Left lobe of liver (tissue), 2 donors: ENCODE measurements at places on chromosomes 3 and 15.

- DNase-seq = no peak
These were observed 68.3 kb downstream of the GALK2 start for GRCh38 chr15:49238342-49238741.

DNA sequence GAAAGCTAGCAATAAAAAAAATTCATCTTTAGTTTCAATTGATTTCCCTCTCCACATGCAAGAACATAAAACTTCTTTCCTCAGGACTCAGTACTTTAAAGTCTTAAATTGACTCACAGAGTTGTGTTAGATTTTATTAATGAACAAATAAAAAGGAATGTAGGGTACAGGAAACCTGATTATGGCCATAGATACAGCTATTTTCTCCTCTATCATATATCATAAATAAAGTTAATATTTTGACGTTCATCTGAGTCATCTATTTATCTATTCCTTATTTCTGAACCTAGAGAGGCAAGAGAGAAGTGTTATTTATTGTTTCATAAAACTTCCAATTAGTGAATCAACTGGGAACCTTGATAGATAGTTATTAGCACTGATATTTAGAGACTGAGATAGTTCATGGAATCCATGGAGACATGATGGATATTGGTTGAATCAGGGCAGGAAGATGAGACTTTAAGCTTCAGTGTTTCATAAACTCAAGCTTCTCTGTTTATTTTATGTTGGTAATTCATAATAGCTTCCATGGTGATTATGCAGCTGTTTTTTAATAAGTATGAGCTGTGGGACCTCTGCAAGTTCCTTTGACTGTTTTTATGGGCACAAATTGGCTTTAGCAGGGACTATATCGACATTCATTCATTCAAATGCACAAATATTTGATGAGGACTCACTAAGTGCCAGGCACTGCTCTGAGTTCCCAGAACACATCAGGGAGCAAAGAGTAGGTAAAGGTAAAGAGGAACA lies 143.5 kb upstream of the TGFBR2 start:
- DNase-seq = no peak

- DNase-seq = no peak
These were observed 113.1 kb downstream of the MYO5A start for GRCh38 chr15:52415628-52416027.

- DNase-seq = no peak
These were observed 465.3 kb upstream of the AGTR1 start for GRCh38 chr3:148232389-148232788.

- DNase-seq = no peak
These were observed 18.3 kb downstream of the SLC12A8 start for GRCh38 chr3:125194061-125194848.

DNA sequence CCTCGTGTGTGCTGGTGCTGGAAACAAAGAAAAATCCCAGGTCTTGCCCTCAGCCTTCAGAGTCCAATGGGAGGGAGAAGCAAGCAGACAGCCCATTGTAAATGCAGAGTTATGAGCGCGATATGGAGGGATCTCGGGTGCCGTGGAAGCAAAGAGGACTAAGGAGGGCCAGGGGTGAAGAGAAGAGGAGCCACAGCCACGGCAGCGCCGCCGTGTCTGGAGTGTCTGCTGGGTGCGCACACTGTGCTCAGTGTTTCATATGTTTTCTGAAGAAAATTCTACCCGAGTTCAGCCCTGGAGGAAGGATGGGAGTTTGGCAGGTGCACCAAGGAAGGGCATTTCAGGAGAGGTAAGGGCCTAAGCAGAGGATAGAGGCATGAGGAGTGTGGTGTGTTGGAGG lies 35.7 kb upstream of the NR2C2 start:
- DNase-seq = no peak

- DNase-seq = no peak
These were observed 929 bp upstream of the MTMR10 start for GRCh38 chr15:30992249-30992864.

- no peak for DNase-seq
These were observed 15.7 kb upstream of the ESYT3 start for GRCh38 chr3:138418601-138419206.

GRCh38 chr15:74954515-74954914 lies 2.1 kb downstream of the RPP25 start:
- DNase-seq = no peak

- DNase-seq = no peak
These were observed 165.5 kb upstream of the TGFBR2 start for GRCh38 chr3:30440880-30441279.

- peak; percentile 94 for DNase-seq
These were observed 6.3 kb downstream of the ACAA1 start for GRCh38 chr3:38130631-38131065.

- DNase-seq = no peak
These were observed 51.9 kb downstream of the SCN5A start for GRCh38 chr3:38597502-38598060.

GRCh38 chr3:156226676-156227420 lies 106.5 kb downstream of the KCNAB1 start:
- DNase-seq = no peak

GRCh38 chr3:178707311-178708031 lies 171.2 kb downstream of the KCNMB2 start:
- no peak for DNase-seq

GRCh38 chr3:50155491-50155878 lies 361 bp downstream of the SEMA3F start:
- DNase-seq = no peak
